ENCODE measurements at places on chromosomes 1 and 21. TPM values are rescaled to one million over a fixed set of nuclear protein-coding genes. Genes with fewer than 3 reads are reported as not detected.

BRDT gene
- total RNA-seq = not detected

KCNQ4 gene
- 0.12 TPM for total RNA-seq

ACKR1 gene
- not detected for total RNA-seq

LYPD8 gene
- total RNA-seq = 1.6 TPM

NGF gene
- total RNA-seq = not detected

- H3K4me3 ChIP-seq = no peak overlapping the region
- DNase-seq = no peak
- H3K27ac ChIP-seq = no peak overlapping the region
- no peaks in the 10 kb centered on the region for H3K27me3 ChIP-seq
Measured at GRCh38 chr1:93471911-93472310, 24.0 kb downstream of the FNBP1L start.

DNA sequence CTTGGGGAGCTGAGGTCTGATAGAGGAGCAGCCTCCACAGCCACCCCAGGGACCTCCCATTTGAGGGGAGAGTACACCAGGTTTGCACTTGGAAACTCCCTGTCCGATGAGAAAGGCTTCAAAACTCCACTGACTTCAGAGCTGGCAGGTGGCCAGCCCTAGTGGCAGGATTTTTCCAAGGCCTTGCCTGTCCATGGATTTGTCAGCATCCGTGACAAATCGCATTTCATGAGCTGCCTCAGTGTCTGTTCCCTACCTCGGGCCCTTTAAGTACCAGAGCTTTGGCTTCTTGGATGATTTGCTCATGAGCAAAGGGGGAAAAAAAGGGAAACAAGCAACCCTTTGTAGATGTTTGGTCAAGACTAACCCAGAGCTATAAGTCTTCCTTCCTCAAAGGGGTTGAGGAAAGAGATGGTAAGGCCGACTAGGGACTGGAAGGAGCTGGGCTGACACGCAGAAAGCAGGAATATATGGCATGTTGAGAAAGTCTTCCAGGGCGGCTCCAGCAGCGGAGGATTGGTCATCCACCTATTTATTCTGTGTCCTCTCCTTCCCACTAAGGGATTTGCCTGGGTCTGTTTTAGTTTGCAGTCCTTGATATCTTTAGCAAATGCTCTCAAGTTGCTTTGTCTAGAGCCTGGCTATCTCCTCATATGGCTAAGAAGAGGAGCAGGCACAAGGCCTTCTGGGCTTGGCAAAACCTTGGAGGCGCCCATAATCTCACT, 2.7 kb upstream of the HSPG2 start:
- H3K27me3 ChIP-seq = no peaks in the 10 kb centered on the region
- H3K4me3 ChIP-seq = peak overlapping the region; percentile 2
- peak; percentile 100 for DNase-seq
- peak overlapping the region; percentile 97 for H3K27ac ChIP-seq

- no peak for DNase-seq
- H3K36me3 ChIP-seq = no peaks in the 10 kb centered on the region
- no peak overlapping the region for H3K27ac ChIP-seq
- H3K27me3 ChIP-seq = peaks cover 11% of the 10 kb centered on the region
- H3K4me3 ChIP-seq = no peak overlapping the region
- no peaks in the 10 kb centered on the region for H3K4me1 ChIP-seq
Measured at GRCh38 chr1:24138476-24139221, 4.3 kb downstream of the IL22RA1 start.

- H3K4me1 ChIP-seq = peaks cover 2% of the 10 kb centered on the region
- no peaks in the 10 kb centered on the region for H3K36me3 ChIP-seq
- H3K4me3 ChIP-seq = no peak overlapping the region
Measured at GRCh38 chr1:48061162-48062136, 64.3 kb upstream of the TRABD2B start.

GRCh38 chr1:182395906-182396305, 4.3 kb upstream of the GLUL start:
- no peak for DNase-seq
- H3K4me1 ChIP-seq = 0 out of 2 replicates have a peak, but pooled peaks cover 5% of the 10 kb centered on the region
- no peak overlapping the region for H3K27ac ChIP-seq
- no peaks in the 10 kb centered on the region for H3K36me3 ChIP-seq

GRCh38 chr1:215273838-215274516, 191.4 kb downstream of the KCNK2 start:
- peak; percentile 13 for DNase-seq
- no peaks in the 10 kb centered on the region for H3K36me3 ChIP-seq
- H3K27ac ChIP-seq = no peak overlapping the region
- H3K27me3 ChIP-seq = no peaks in the 10 kb centered on the region

- H3K4me3 ChIP-seq = no peak overlapping the region
- no peak overlapping the region for H3K27ac ChIP-seq
- DNase-seq = no peak
- peaks cover 6% of the 10 kb centered on the region for H3K27me3 ChIP-seq
Measured at GRCh38 chr1:88557014-88557413, 127.1 kb upstream of the PKN2 start.

DNA sequence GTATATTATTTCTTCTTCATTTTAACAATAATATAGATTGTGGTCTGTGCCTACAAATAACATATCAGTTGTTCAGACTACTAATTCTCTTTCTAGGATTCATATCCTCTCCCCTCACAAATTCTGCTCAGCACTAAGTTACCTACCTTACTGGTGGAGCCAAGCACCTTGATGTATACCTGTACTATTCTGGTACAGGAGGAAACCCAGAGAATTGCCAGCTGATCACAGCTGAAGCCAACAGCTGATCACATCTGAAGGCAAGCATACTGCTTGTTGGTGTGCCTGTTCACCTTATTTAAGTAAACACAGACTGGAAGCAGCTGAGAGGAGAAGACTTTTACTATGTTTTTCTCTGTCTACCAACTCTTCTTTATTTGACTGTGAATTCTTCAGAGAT, 101.8 kb downstream of the PBX1 start:
- H3K4me3 ChIP-seq = no peak overlapping the region
- peaks cover 28% of the 10 kb centered on the region for H3K4me1 ChIP-seq
- no peaks in the 10 kb centered on the region for H3K27me3 ChIP-seq
- no peak overlapping the region for H3K27ac ChIP-seq

- no peak overlapping the region for H3K4me3 ChIP-seq
- H3K27ac ChIP-seq = no peak overlapping the region
- H3K36me3 ChIP-seq = peaks cover 5% of the 10 kb centered on the region
- no peaks in the 10 kb centered on the region for H3K4me1 ChIP-seq
- peak; percentile 59 for DNase-seq
Measured at GRCh38 chr1:45018599-45019230, 6.7 kb downstream of the UROD start.

- DNase-seq = no peak
- no peaks in the 10 kb centered on the region for H3K27me3 ChIP-seq
- no peak overlapping the region for H3K27ac ChIP-seq
- H3K4me3 ChIP-seq = no peak overlapping the region
- no peaks in the 10 kb centered on the region for H3K4me1 ChIP-seq
Measured at GRCh38 chr1:58293388-58293787, 253.1 kb downstream of the OMA1 start.

- no peaks in the 10 kb centered on the region for H3K27me3 ChIP-seq
- H3K36me3 ChIP-seq = 0 out of 2 replicates have a peak, but pooled peaks cover 15% of the 10 kb centered on the region
- H3K4me1 ChIP-seq = no peaks in the 10 kb centered on the region
- no peak overlapping the region for H3K27ac ChIP-seq
- no peak overlapping the region for H3K4me3 ChIP-seq
Measured at GRCh38 chr1:200808846-200809245, 63.9 kb upstream of the GPR25 start.

All from SJCRH30 (cell line).